ENCODE measurements at places on chromosomes 2 and 18.

- DNase-seq: no peak
Measured at GRCh38 chr2:202652119-202652518, 17.4 kb downstream of the FAM117B start.

GRCh38 chr2:88856409-88857135 is 165.1 kb downstream of the RPIA start:
- no peak for DNase-seq

DNA sequence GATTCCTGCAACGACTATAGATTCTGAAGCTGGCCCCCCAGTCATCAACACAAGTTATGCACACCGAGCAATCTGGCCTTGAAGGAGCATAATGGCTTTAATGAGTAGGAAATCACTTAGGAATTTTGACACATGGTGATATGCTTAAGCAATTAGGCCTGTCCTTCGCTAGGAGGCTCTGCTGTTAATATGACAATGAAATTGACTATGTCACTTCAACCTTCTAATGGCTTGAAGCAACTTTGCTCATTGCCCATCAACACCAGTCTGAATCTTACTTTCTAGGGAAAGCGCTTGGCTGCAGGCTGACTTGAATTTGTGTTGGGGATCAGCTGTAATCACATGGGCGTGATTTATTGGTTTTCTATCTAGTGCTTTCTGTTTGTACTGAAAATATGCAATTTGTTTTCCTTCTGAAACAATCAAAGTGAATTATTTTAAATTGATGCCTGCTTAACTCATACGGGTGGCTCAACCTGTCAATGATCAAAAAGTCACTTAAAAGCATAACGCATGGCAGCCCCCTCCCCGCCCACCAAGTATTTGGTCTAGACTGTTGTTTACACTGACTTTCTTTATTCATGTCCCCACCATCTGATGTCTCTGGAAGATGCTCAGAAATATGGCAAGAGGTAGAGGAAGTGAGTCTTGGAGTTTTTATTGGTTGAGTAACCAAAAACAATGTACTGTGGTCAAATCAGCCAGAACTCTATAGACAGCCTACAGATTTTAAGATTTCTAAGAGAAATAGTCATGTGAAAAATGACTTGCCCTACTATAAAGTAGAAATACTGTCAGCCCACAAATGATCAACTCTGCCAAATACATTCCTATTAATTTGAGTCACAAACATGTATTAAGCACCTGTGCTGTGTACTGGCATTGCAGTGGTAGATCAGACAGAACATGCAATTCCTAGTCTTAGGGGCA is 344.9 kb downstream of the RBM43 start:
- no peak for DNase-seq

DNA sequence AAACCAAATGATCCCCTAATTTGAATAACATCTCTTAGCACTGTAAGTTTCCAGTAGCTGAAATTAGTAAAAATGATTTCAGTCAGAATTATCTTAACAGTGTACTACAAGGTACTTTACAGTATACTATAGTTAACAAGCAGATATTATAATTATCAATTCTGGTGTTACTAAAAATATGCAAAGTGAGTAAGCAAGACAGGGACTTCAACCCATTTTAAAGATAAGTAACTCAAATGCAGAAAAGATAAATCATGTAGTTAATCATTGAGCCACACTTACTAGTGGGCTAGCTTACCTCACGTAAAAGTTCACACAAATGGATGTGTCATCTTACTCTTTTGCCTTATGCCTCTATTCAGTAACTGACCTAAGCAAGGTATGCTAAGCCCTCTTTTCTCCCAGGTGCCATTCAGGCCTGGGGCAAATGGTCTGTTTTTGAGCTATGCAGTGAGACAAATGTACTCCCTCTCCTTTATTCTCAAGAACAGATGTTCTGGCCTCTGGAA is 101.0 kb downstream of the NBAS start:
- no peak for DNase-seq

GRCh38 chr2:46165916-46166315 is 131.3 kb upstream of the EPAS1 start:
- DNase-seq: no peak

DNA sequence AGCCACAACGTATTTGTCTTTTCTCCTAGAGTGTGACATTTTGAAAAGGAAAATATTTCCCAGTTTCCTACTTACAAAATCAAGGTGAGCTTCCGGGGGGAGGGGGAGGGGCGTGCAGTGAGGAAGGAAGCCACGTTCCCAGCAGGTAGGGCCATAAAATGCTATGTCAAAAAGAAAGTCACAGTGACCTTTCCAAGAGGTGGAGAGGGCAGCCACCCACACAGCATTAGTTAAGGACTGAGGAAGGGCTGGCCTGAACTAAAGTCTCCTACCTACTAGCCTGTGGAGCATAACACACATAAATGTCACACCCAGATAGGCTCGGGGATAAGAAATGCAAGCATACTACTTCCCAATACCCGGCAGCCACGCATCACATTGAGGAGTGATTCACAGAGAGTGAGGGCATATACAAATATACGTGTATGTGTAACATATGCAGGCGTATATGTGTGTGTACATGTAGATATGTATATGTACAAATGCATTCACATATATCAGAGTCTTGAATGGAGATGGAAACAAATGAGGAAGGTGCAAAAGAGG is 191.1 kb downstream of the STK39 start:
- no peak for DNase-seq

DNA sequence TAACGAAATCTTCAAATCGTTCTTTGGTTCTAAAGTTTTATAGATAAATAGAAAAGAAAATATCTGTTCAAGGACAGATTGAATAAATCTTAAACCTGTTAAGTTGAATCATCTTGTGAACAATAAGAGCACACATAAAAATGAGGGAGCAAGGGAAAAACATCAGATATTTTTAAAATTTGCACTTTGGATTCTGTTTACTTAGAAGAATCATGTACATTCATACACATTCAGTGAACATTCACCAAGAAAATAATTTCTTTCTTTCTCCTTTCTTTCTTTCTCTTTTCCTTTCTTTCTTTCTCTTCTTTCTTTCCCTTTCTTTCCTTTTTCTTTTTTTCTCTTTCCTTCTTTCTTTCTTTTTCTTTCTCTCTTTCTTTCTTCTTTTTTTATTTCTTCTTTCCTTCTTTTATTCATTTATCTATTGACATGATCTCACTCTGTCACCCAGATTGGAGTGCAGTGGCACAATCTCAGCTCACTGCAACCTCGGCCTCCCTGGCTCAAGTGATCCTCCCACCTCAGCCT is 164.9 kb downstream of the PDE1A start:
- DNase-seq: no peak
